ENCODE measurements at places on chromosomes 6 and 20. TPM values are rescaled to one million over a fixed set of nuclear protein-coding genes. Genes with fewer than 3 reads are reported as not detected.

- H3K4me3 ChIP-seq, result peak overlapping the region; percentile 52
- peaks cover 36% of the 10 kb centered on the region for H3K36me3 ChIP-seq
- peak overlapping the region; percentile 90 for H3K27ac ChIP-seq
- H3K27me3 ChIP-seq, result no peaks in the 10 kb centered on the region
- DNase-seq, result peak; percentile 91
Observed at GRCh38 chr20:19974630-19975435, 42.3 kb upstream of the NAA20 start.

GRCh38 chr20:48283470-48284110 lies 498.3 kb upstream of the SULF2 start:
- peaks cover 6% of the 10 kb centered on the region for H3K4me1 ChIP-seq
- H3K27me3 ChIP-seq, result no peaks in the 10 kb centered on the region
- peak; percentile 64 for DNase-seq
- H3K27ac ChIP-seq, result no peak overlapping the region
- H3K4me3 ChIP-seq, result no peak overlapping the region

GRCh38 chr20:2800521-2801285 lies at the start of gene CPXM1:
TSS of gene CPXM1 (minus strand) at chr20:2800627. CDS start at chr20:2800572, 55 bp downstream.
- peaks cover 46% of the 10 kb centered on the region for H3K27me3 ChIP-seq
- no peak within 1 kb of the TSS for H3K27ac ChIP-seq
- no peaks in the 10 kb centered on the region for H3K4me1 ChIP-seq
- peak within 1 kb of the TSS; percentile 28 for H3K4me3 ChIP-seq
- H3K36me3 ChIP-seq, result no peaks in the 10 kb centered on the region

DNA sequence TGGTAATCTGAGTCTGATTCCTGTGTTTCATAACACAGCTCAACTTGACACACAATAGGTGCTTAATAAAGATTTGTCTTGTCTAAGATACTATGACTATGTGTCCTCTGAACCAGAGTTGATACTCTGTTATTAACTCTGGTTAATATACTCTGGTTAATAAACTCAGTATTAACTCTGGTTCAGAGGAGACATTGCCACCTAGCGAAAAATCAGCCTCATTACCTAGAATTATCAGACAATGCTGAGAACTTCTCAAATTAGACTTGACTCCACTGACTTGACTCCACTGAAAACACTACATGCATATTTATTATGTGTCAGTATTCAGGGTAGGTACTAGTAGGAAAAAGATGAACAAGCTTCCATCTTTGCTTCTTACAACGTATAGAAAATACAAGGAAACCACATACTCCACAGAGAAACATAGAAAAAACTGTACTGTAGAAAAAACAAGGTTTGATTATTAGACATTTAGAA lies 73.9 kb downstream of the AHI1 start:
- peaks cover 9% of the 10 kb centered on the region for H3K4me1 ChIP-seq
- no peaks in the 10 kb centered on the region for H3K36me3 ChIP-seq
- H3K27me3 ChIP-seq, result no peaks in the 10 kb centered on the region
- peak; percentile 8 for DNase-seq
- H3K4me3 ChIP-seq, result no peak overlapping the region
- no peak overlapping the region for H3K27ac ChIP-seq

The PTPRK gene
- 90.4 TPM for polyA plus RNA-seq

The CD109 gene
- 27.8 TPM for polyA plus RNA-seq

- no peaks in the 10 kb centered on the region for H3K27me3 ChIP-seq
- H3K4me1 ChIP-seq, result peaks cover 39% of the 10 kb centered on the region
- H3K27ac ChIP-seq, result no peak overlapping the region
- H3K4me3 ChIP-seq, result no peak overlapping the region
- H3K36me3 ChIP-seq, result no peaks in the 10 kb centered on the region
- no peak for DNase-seq
Observed at GRCh38 chr6:11271228-11272020, 39.0 kb upstream of the NEDD9 start.

DNA sequence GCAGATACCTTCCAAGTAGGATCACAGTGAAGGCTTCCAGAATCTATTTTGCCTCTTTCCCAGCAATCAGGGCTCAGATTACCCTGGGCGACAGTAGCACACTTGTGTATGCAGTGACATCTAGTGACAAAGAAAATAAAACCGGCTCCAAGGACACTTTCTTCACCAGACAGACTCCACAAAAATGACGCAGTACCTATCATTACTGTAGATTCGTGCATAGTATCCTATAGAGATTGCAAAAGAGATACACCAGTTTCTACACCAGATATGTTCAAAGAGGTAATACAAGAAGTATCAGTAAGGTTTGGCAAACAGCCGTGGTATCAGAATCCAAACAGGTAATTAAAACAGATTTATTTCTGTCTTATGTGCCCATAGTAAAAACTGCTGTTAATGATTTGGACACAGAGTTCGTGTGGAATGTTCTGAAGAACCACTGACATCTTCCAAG lies 600.4 kb upstream of the JAG1 start:
- no peaks in the 10 kb centered on the region for H3K27me3 ChIP-seq
- H3K4me1 ChIP-seq, result no peaks in the 10 kb centered on the region
- no peak for DNase-seq

DNA sequence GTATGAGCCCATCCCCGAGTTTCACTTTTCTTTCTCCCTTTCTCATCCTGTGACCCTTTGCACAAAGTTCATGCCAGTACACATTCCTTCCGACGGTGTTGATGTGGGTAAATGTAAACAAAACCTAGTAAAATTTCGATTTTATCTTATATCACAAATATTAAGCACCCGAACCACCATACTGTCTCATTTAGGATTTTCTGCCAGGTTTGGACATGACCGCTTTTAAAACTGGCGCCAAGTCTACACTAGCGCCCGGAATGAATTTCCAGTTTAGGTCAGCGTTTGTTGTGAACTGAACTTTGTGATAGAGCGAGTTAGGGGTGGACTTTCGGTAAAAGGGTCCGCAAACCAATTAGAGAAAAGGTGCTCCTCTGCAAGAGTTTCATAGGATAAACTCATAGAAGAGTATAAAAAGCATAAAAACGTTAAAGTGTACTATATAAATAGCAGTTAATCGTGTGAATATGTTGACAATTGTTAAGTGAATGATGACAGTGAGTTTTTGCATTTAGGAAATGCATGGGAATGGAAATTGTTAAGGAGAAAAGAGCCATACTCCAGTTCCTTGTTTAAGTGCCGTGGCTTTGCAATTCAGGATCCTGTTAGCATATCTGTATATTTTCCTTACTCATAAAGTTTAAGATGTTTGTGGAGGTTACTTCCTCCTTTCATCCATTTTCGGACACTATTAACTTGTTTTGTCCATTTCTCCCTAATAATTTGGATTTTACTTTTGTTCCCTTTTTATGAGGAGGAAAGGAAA lies 937 bp downstream of the AKAP7 start:
- no peaks in the 10 kb centered on the region for H3K4me1 ChIP-seq
- H3K36me3 ChIP-seq, result no peaks in the 10 kb centered on the region
- H3K27ac ChIP-seq, result peak overlapping the region; percentile 95
- peak overlapping the region; percentile 68 for H3K4me3 ChIP-seq
- DNase-seq, result peak; percentile 64

- H3K27me3 ChIP-seq, result no peaks in the 10 kb centered on the region
- H3K27ac ChIP-seq, result no peak overlapping the region
- no peaks in the 10 kb centered on the region for H3K36me3 ChIP-seq
Observed at GRCh38 chr6:75843396-75843795, 94.4 kb downstream of the MYO6 start.

GRCh38 chr20:3045042-3045815 lies 623 bp upstream of the MRPS26 start:
- peak overlapping the region; percentile 98 for H3K4me3 ChIP-seq
- H3K4me1 ChIP-seq, result peaks cover 25% of the 10 kb centered on the region
- H3K27me3 ChIP-seq, result no peaks in the 10 kb centered on the region
- no peak for DNase-seq
